Activated naive CD8-positive, alpha-beta T cell treated with anti-CD3 and anti-CD28 coated beads for 36 hours (primary cell): ENCODE measurements at places on chromosomes 3 and 15. TPM values are rescaled to one million over a fixed set of nuclear protein-coding genes. Genes with fewer than 3 reads are reported as not detected.

DNA sequence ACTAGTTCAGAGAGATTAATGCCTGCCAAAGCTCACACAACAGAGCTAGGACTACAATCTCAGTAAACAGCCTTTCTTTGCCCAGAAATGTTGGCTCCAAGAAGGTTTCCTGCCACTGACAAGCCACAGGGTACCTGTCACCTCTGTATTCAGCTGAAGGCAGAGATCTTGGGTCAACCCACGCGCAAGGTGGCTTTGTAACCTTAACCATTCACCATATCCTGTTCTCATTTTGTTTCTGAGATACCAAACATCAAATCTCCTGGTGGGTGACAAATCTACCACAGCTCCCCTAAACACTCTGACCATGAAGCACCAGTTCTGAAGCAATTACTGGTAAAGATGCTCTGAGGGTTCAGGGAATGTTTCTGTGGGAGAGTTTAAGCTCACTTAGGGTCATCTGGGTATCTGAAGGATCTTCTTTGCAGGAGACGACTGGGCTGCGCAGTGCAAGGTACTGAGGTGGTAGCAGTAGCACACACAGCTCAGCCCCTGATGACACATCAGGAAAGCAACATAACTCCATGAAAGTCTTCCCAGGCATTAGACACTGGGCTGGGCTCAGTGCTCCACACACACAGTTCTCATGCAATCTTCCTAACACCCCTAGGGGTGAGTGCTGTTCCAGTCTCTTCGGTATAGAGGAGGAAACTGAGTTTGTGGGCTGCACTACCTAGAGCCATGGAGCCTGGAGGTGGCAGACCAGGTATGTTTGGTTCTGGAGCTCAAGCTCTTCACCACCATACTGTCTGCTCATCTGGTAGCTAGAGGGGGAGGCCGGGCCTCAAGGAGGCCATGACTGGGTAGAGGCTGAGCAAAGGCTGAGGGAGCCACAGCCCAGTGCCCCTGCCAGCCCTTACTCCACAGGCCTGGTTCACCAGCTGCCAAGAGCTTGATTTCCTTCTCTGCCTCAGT lies 7.7 kb downstream of the CXCR6 start:
- DNase-seq = peak; percentile 70

- no peak for DNase-seq
Observed at GRCh38 chr3:134802428-134803050, 7.5 kb downstream of the EPHB1 start.

- no peak for DNase-seq
Observed at GRCh38 chr3:10703875-10704274, 112.2 kb upstream of the SLC6A11 start.

DNA sequence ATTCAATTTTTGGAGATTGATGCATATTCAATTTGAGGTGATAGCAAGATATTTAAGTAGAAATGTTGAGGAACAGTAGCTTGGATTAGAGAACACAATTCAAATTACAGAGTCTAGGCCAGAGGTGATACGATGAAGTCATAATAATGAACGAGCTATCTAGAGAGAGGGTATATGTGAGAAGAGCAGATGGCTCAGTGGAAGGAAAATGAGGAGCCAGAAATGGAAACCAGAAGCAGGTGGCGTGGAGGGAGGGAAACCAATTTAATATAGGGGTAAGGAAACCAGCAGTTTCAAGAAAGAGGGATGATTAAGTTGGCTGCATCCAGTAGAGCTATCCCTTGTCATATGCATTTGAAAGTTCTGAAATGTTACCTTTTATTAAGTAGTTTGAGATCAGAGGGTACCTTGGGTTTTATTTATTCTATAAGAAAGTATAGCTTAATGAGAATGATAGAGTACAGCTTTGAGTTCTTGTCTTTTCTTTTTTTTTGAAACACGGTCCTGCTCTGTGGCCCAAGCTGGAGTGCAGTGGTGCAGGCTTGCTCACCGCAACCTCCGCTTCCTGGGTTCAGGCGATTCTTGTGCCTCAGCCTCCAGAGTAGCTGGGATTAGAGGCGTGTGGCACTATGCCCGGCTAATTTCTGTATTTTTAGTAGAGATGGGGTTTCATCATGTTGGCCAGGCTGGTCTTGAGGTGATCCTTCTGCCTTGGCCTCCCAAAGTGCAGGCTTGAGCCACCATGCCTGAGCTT lies 22.1 kb downstream of the NCK1 start:
- DNase-seq = no peak

- DNase-seq = no peak
Observed at GRCh38 chr15:75673426-75674235, 25.9 kb downstream of the SNX33 start.

DNA sequence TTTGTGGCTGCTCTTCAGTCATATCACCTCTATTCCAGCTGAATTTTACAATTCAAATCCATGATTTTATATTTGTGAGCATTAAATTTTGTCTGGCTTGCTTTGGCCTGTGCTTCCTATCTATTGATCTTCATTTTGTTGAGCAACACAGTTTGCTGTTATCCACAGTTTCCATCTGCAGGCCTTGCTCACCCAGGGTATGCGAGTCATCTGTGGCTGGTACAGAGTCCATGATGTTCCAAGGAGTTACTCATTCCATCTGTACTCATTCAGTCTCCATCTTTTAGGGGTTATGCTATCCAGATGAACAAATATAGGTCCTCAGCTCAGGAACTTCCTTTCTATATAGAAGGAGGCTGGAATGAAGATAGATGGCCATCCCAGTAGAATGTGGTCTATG lies 70.1 kb upstream of the CCK start:
- no peak for DNase-seq

DNA sequence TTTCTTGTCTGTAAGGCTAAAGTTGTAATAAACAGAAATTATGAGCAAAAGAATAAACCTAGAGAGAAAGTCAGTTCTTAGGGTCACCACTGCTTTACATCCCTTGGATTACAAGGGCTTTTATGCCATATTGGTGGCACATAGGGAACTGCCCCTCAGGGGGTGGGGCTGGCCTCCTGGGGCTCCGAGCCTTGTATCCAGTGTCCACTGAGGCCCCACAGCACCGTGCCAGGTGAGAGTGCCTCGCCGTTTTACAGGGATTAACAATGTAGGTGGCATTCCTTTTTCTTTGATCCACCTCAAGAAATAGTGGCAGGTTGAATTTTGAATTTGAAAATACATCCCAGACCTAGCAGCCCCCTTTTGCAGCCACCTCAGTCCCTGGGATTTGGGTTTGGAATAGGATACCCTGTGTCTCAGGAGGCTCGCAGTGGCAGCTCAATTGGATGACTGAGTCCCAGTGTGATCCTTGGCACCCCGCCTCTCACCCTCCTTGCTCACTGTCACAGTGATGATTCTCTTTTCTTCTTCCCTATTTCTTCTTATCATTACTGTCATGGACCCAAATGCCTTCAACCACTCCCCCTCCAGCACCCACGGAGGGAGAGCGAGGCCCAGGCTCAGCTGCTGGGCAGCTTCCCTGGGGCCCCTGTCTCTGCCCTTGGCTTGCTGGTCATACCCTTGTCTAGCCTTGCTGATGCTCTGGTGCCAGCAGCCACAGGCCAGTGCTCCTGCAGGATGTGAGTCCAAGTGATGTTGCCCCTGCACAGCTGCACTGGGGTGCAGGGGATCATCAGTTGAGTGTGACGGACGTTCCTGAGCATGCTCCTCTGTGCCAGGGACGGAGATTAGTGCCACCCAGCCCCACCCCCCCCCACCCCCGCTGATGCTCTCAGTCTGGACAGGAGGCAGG lies 137.9 kb downstream of the DNAJB8 start:
- no peak for DNase-seq

GRCh38 chr3:38590521-38590920 lies 59.0 kb downstream of the SCN5A start:
- no peak for DNase-seq

- no peak for DNase-seq
Observed at GRCh38 chr3:56864918-56865524, 63.3 kb upstream of the ARHGEF3 start.

GRCh38 chr3:134665243-134665642 lies 14.4 kb upstream of the KY start:
- DNase-seq = no peak

DNA sequence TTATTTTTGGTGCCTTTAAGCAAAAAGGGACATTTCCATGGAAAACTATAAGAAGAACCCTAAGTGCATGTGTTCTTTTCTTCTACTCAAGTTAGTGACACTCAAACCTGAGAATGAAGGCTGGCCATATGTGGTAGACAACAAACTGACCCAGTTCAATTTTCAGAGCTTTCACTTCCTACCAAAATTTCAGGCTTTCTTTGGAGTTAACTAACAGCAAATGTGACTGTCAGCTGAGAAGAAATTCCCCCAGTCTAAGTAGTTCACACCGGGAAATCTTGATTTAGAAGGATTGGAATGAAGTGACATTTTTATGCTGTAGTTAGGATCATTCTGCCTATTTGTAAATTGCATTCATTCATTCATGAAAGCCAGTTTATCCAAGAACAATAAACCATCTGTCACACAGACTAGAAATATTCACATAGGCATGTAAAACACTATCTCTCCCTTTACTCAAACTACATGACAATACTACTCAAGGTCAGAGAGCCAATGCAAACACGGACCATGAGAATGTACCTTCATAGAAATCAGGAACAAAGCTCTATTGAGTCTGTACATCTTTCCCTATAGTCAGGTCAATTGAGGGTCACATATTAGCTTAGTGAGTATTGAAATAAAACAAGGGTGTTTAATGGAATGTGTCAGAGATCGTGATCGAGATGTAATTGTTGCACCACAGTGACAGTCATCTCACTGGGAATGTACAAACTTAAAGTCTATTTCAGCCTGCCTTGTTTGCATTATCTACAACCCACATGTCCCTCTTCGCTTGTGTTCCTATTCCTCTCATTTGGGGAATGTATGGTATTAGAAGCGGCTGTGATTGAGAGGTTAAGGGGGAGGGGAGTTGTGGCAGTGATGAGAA lies 113.8 kb upstream of the TGFBR2 start:
- DNase-seq = no peak

DNA sequence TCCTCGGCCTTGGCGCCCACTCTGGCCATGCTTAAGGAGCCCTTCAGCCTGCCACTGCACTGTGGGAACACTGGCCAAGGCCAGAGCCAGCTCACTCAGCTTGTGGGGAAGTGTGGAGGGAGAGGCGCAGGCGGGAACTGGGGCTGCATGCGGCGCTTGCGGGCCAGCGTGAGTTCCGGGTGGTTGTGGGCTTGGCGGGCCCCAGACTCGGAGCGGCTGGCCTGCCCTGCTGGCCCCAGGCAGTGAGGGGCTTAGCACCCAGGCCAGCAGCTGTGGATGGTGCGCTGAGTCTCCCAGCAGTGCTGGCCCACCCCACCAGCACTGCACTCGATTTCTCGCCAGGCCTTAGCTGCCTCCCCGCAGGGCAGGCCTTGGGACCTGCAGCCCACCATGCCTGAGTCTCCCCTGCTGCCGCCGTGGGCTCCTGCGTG lies 13.1 kb upstream of the UBP1 start:
- no peak for DNase-seq

- DNase-seq = no peak
Observed at GRCh38 chr3:191298846-191299245, 30.3 kb upstream of the CCDC50 start.

DNA sequence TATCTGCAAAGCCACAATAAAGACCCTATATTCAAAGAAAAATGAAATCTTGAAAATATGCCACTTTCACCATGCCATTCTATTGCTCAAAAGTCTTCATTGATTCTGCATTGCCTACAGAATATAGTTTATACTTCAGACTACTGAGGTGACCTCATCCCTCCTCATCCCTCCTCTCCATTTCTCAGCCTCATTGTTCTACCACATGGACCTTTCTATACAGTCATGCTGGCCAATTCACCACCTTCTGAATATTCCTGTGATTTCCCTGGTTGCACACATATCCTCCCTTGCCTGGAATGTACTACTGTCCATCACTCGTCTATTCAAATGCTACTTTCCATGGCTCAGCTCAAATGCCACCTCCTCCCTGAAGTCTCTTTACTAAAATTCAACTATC lies 3.5 kb upstream of the COL8A1 start:
- no peak for DNase-seq

GRCh38 chr15:32786906-32787305 lies 69.1 kb downstream of the GREM1 start:
- no peak for DNase-seq

GRCh38 chr3:57983734-57984518 lies 24.3 kb upstream of the FLNB start:
- peak; percentile 59 for DNase-seq

- DNase-seq = no peak
Observed at GRCh38 chr3:56477646-56478045, 9.4 kb upstream of the ERC2 start.

DNA sequence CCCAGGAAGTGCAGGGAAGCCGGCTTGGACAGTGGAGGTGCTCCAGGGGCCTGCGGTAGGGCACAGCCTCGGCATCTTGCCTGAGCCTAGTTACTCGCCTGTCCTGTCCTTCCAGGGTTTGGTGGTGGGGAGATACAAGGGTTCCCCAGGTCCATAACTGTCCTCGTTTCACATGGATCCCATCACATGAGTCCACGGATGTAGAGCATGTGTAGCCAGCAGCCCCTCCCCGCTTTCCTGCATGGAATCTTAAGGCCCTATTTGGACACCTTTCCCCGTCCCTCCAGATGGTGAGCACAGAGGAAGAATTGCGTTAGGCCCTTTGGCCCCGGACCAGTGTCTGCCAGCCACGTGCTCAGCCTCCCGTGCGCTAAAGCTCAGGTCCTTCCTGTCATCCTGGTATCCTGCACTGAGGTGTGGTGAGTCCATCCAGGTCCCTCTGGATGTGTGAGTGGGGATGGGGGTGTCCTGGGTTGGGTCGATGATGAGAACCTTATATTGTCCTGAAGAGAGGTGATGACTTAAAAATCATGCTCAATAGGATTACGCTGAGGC lies 230.4 kb downstream of the SNRPN start:
- DNase-seq = no peak

GRCh38 chr3:15578289-15578867 lies 23.0 kb downstream of the HACL1 start:
- DNase-seq = no peak

DNA sequence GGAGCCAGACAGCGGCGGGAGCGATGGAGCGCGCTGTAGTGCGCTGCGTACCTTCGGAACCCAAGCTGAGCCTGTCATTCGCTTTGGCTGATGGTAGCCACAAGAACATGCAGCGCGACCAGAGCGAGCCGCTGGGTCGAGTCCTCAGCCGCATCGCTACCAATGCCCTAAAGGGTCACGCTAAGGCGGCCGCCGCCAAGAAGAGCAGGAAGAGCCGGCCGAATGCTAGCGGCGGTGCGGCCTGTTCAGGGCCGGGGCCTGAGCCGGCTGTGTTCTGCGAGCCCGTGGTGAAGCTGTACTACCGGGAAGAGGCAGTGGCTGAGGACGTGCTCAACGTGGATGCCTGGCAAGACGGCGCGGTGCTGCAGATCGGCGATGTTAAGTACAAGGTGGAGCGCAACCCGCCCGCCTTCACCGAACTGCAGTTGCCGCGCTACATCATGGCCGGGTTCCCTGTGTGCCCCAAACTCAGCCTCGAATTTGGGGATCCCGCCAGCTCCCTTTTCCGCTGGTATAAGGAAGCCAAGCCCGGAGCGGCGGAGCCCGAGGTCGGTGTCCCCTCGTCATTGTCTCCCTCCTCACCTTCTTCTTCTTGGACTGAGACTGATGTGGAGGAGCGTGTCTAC lies 498 bp downstream of the PDE12 start:
- peak; percentile 47 for DNase-seq

ZNF502 gene
- 2.4 TPM for total RNA-seq

LXN gene
- 8.2 TPM for total RNA-seq

NPAP1 gene
- total RNA-seq = not detected

SLC28A2 gene
- total RNA-seq = not detected

ITGB5 gene
- total RNA-seq = 0.34 TPM

AHSG gene
- not detected for total RNA-seq

POMGNT2 gene
- 13.3 TPM for total RNA-seq

QRICH1 gene
- total RNA-seq = 126 TPM

FRMD5 gene
- 0.42 TPM for total RNA-seq

ESYT3 gene
- total RNA-seq = 0.21 TPM

RHCG gene
- not detected for total RNA-seq
